ENCODE measurements at places on chromosomes 11 and 22.

DNA sequence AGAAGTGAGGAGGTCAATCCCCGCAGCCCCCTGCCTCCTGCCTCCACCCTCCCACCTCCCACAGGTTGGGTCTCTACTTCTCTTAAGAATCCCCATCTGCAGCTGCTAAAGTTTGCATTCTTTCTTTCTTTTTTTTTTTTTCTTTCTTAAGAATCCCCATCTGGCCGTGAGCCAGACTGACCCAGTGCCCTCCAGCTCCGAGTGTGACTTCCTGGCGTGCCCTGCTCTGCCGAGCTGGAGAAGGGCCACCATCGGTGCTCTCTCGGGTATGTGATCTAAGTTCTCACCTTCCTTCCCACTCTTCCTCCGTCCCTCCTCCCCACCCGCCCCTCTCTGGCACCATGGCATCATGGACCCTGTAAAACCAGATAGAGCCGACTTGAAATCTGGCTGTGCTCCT is 66.7 kb upstream of the LMO1 start:
- DNase-seq, result no peak

DNA sequence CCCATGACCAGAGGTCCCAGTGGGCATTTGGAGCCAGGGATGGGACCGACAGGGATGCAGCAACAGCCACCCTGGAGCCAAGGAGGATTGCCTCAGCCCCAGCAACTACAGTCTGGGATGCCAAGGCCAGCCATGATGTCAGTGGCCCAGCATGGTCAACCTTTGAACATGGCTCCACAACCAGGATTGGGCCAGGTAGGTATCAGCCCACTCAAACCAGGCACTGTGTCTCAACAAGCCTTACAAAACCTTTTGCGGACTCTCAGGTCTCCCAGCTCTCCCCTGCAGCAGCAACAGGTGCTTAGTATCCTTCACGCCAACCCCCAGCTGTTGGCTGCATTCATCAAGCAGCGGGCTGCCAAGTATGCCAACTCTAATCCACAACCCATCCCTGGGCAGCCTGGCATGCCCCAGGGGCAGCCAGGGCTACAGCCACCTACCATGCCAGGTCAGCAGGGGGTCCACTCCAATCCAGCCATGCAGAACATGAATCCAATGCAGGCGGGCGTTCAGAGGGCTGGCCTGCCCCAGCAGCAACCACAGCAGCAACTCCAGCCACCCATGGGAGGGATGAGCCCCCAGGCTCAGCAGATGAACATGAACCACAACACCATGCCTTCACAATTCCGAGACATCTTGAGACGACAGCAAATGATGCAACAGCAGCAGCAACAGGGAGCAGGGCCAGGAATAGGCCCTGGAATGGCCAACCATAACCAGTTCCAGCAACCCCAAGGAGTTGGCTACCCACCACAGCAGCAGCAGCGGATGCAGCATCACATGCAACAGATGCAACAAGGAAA is 27.3 kb upstream of the L3MBTL2 start:
- DNase-seq, result no peak

DNA sequence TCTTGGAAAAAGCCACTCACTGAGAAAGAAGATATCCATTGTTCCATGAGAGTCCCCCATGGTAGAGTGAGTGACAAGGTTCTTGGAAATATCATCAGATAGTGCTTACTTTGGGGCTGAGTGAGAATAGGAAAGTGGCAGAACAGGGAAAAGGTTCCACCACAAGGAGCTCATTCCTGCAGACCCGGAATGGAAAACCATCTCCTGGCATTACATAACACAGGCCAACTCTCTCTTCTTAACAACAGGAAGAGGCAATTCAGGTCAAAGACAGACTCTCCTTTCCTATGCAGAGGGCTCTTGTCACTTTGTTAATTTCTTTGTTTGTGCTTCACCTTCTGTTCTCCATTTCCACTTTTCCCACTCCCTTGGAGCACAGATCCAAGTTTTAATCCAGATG is 259.7 kb downstream of the KIRREL3 start:
- no peak for DNase-seq

DNA sequence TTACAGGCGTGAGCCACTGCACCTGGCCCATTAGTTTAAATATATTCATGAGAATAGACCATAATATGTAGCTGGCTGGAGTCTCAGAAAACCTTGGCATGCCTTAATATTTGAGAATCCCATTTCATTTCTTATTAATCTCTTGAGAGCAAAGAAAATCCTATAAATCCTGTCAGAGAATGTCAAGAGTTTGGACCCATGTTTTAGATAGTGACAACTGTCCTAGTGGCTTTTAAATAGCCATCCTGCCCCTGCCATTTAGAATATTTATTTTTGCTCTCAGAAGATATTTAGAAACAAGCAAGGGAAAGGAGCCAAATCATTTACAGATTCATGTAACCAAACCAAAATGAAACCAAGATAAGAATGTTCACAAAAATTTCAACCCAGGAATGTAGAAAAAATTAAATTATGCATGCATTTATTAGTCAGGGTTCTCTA is 107.2 kb downstream of the SWAP70 start:
- no peak for DNase-seq

DNA sequence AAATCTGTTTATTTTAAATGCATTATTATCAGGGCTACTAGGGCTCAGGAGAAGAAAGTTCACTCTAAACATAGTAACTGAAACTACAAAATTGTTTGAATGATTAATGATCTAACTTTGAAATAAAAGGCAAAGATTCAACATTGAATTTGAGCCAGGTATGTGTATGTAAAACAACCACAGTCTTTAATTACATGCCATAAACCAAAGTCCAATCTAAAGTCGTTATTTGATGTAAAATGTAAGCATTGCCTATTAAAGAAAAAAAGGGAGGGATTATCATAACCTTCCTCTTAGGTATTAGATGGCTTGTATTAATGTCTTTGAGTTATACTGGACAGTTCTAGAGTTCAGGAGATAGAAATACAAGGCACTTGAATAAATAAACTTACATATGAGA is 25.2 kb upstream of the PANX1 start:
- DNase-seq, result no peak

- no peak for DNase-seq
These were observed 2.5 kb downstream of the CNIH2 start for GRCh38 chr11:66280428-66280827.

DNA sequence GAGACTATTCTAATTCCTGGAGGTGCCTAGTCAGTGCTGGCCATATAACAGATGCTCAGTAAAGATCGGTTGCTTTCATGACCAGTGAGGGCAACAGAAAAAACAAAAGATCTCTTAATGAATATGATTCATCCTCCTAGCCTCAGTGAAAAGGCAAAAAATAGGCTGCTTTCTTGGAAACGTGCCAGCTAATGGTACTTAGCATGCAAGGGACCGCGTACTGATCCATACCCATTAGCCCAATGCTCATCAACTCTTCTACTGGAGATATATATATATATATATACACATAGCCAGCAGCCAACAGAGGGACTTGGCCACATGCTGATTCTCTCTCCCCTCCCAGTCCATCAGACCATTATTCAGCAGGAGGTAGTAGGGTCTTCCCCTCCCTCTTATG is 320.4 kb downstream of the KIRREL3 start:
- no peak for DNase-seq
